ENCODE measurements at places on chromosomes 5 and 9.

- DNase-seq = no peak
Measured at GRCh38 chr5:139982157-139982974, 60.7 kb downstream of the NRG2 start.

- DNase-seq = no peak
Measured at GRCh38 chr5:113866763-113867162, 353.3 kb downstream of the YTHDC2 start.

- DNase-seq = no peak
Measured at GRCh38 chr5:111234125-111234524, 9.9 kb downstream of the CAMK4 start.

- DNase-seq = no peak
Measured at GRCh38 chr5:135053278-135053677, 19.2 kb upstream of the PITX1 start.

- DNase-seq = no peak
Measured at GRCh38 chr9:17782430-17783149, 203.7 kb downstream of the SH3GL2 start.

DNA sequence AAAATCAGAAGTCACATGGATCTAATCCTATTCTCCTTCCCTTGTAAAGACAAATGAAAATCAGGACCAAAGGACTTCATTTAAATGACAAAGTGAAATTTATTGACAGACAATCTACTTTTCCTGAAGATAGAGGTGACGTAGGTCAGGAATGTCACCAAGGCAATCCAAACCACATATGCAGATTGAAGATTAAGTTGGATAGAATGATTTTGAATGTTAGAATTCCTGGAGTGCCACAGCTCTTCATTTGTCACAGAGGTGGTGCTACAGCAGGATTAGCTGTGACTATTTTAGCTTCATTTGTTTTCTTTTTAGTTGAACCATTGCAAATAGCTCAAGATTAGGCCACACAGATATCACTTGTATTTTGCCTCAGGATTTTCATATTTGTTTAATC is 736.0 kb upstream of the ARRDC3 start:
- DNase-seq = no peak

- no peak for DNase-seq
Measured at GRCh38 chr5:150623152-150623877, 17.1 kb upstream of the SYNPO start.

DNA sequence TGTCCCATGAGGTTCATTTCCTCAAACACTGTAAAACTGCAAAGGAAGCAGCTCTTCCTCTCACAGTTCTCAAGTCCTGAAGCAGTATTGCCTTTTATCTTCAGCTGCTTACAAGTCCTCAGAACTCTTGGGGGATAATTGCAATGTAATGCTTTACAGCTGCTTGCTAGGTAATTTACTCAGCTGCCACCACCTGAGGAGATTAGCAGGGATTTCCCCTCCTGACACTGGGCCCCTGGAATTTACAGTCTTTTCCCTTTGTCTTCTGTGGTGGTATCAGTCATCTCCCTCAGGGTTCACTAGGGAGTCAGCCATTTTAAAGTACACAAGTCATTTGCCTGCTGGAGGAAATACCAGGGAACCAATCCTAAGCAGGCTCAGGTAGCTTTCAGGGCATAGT is 754.3 kb upstream of the GRAMD2B start:
- DNase-seq = no peak

GRCh38 chr9:87445646-87446045 is 52.0 kb upstream of the DAPK1 start:
- no peak for DNase-seq

- DNase-seq = no peak
Measured at GRCh38 chr5:163347671-163348070, 89.7 kb upstream of the CCNG1 start.

DNA sequence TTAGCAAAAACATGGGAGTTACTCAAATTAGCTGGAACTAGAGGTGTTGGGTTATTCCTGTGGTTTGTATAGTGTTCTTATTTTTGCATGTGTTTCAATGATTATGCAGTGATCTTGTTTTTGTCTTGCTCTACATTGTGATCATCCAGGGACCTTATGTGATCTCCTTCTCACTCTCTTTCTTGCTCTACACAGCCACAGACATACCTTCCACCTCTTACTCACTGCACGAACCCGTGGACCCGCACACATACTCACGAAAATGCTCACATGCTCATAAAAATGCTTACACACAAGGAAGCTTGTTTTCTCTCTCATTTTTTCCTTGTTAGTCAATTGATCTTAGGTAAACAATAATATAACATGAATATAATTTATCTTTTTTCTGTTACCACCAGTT is 187.1 kb downstream of the KDM4C start:
- no peak for DNase-seq

- DNase-seq = no peak
Measured at GRCh38 chr5:67732471-67732870, 483.1 kb upstream of the PIK3R1 start.

DNA sequence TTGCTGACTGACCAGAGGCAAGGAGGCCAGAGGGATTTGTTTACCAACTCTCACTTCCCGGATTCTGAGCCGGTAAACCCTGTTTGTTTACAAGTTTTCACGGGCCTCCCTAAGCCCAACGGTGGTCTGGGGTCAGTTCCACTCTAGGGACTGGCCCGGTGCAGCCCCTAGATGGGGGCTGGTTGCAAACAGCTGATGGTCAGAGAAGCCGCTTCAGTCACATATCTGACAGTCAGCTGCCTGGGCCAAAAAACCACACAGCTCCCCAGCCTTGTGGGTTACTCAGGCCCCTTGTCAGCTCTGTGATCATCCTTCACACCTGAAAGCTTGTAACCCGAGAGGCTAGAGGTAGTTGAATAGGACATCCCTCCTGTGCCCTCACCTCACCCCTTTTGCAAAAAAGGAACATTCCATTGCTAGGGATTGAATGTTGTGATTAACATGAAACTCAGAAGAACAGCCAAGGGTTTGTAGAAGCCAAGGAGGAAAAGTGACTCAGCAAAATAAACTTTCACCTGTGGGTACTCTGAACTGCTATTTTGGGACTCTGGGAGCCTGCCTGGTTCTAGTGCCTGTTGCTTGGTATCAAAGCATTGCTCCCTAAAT is 40.4 kb downstream of the SAR1B start:
- DNase-seq = no peak

- DNase-seq = no peak
Measured at GRCh38 chr5:66923922-66924321, 272.7 kb downstream of the CD180 start.

GRCh38 chr9:38118862-38119438 is 49.9 kb upstream of the SHB start:
- DNase-seq = no peak

GRCh38 chr5:119275601-119276173 is 80.1 kb upstream of the TNFAIP8 start:
- no peak for DNase-seq

DNA sequence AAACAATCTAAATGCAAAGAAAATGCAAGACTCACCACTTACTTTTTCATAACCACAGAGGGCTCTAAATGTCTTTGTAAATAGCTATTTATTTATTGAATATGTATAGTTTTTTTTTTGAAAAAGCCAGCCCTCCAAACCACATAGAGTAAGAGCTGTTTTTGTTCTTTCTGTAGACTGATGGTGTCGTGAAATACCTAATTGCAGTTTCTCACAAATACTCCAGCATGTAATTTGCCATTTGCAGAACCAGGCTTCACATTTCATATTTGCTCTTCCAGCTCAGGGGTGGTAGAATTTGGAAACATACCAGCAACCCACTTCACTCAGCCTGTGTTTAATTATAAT is 159.8 kb downstream of the TMC1 start:
- no peak for DNase-seq

- DNase-seq = no peak
Measured at GRCh38 chr9:126550891-126551351, 62.8 kb upstream of the LMX1B start.

GRCh38 chr5:148972974-148973374 is 89.9 kb downstream of the SH3TC2 start:
- DNase-seq = peak; percentile 38

GRCh38 chr5:151743530-151743929 is 14.9 kb downstream of the ATOX1 start:
- no peak for DNase-seq

GRCh38 chr9:23542438-23542837 is 283.6 kb downstream of the ELAVL2 start:
- no peak for DNase-seq

GRCh38 chr5:7851617-7852289 is 820 bp upstream of the CFAP90 start:
- no peak for DNase-seq

DNA sequence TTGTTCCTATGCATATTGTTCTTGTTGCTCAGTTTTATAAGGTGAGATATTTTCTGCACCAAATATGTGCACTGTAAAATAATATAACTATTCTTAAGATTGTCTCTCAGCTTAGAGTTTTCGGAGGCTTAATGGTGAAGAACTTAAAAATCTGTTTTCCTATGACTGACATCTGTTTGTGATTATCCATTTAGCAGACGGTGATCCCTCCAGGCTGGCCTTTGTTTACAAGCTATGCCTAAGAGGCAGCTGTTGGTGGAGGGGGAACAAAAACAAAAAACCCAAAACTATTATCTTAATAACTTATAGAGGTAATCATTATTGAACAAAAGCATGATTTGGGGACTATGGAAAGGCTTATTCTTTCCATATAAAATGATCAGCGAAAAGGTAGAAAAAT is 658 bp downstream of the PDCD1LG2 start:
- DNase-seq = no peak

DNA sequence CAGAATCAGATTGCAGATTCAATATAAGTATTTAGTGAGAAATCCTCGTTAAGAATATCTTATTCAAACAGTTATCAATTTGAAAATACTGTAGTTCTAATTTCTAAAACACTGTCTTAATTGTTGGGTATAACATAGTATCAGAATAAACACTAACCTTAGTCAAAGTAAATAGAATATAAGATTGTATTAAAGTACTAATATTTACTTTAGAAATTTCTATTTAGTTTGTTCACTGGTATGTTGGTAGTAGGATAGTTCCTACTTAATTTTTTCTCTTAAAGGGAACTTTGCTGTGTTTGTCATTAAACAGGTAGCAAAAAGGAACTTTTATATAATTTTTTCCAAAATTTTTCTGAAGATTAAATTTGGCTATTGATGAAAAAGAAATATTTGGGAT is 42.3 kb downstream of the FAM174A start:
- no peak for DNase-seq

DNA sequence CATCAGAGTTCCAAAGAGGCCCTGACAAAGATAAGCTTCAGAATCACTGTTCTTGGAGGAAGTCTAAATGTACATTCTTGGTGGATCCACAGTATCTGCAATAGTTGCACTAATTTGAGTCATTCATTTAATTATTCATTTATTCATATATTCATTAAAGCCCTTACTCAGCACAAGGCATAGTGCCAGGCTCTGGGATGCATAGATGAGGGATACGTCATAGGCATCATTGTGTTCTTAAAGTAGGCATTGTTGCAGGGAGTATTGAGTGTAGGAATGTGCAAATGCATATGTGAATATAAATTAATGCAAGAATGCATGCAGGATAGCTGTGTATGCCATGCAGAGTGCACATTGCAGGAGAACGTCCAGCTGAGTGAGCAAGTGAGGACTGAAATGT is 100.7 kb downstream of the DRD1 start:
- no peak for DNase-seq

- no peak for DNase-seq
Measured at GRCh38 chr9:113476511-113476916, 13.0 kb downstream of the RGS3 start.

- no peak for DNase-seq
Measured at GRCh38 chr5:61280761-61281427, 51.2 kb upstream of the ZSWIM6 start.

DNA sequence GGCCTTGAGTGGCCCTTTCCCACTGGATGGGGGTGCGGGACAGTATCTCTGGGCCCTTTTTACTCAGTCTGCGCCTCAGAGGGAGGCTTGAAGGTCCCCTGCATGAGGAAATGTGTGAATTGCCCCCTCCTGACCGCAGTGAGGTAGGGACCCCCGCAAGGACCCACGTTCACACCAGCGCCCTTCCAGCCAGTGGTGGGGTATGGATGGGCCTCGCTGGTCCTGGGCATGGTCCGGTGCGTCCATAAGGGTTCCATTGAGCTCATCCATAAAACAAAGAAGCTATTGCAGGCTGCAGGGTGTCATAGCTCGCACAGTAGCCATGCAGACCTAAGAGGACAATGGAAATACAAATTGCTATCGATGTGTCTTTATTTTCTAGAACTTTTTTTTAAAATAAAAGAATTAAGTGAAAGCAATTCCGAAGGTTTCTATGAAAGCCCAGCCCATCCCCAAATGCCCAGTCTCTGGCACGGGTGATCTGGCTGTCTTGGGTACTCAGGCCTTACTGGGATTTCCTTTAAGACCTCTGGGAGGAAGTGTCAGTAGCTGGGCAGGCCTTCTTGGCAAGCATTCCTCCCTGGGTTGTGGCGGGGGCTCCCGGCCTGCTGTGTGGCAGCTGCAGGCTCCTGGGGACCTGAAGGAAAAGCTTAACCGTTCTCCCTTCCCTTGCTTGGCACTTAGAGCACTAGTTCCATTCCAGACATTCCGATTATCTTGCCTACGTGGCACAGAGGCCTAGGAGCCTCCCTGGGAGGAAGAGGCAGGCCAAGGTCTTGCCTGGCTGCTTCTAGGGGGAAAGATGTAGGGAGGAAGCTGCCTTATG is 1.5 kb upstream of the SEMA5A start:
- no peak for DNase-seq

DNA sequence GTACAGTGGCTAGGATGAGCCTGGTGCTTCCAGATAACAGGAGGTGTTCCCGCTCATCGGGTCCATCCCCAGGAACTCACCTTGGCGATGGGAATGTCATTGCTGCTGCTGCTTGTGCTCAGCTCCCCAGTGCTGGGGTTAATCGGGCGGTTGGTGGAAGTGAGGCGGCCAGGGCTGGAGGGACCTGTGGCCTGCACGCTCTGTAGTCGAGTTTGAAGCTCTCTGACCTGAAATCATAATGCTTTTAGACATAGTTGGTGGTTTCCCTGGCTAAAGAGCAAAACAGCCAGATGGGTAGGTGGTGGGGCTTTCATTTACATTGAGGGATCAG is 108.5 kb downstream of the DCP2 start:
- DNase-seq = no peak

DNA sequence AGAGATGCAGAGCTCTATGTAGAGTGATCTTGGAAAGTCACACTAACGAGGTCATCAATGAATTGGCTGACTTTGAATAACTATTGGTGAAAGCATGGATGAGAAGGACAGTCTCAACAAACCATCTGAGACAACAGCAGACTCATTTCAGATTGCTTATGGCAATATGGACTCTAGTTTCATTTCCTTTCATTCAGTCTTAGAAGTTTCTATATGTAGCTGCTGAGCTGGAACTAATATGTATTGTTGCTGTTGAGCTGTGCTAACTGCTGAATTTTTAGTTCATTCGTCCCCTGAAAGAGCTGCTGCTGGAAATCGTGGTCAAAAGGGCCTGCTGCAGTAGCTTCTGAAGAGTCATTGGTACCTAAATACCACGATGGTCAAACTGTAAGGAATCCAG is 31.3 kb downstream of the TNFSF15 start:
- no peak for DNase-seq

DNA sequence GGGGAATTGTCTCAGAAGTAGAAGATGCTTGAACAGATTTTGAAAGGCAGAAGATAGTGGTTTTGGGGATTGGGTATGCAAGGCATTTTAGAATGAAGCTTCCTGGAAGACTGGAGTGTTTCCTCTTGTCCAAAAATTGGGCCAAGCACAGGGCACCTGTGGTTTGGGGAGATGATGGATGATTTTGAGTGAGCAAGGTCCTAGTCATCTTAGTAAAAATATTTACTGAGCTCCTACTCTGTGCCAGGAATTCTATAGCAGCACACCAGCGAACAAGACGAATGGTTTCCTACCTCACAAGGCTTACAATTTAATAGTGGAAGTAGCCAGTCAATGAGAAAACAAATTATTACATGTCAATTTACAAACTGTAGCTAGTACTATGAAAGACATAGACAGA is 484.4 kb upstream of the KIF2A start:
- DNase-seq = no peak
